CD14-positive monocyte (primary cell): ENCODE measurements at places on chromosomes 5 and 9. TPM values are rescaled to one million over a fixed set of nuclear protein-coding genes. Genes with fewer than 3 reads are reported as not detected.

The DAPK1 gene
- polyA plus RNA-seq = 44.4 TPM

The RNF180 gene
- polyA plus RNA-seq = not detected in 2 replicates

The ADGRD2 gene
- not detected for polyA plus RNA-seq

The AMBP gene
- not detected in 2 replicates for polyA plus RNA-seq

The NUDT12 gene
- polyA plus RNA-seq = 0.08 TPM

The SPATA31D4 gene
- not detected for polyA plus RNA-seq

The DMRT3 gene
- not detected for polyA plus RNA-seq

The GOLM1 gene
- polyA plus RNA-seq = 27.5 TPM

The SPATA31A3 gene
- not detected in 2 replicates for polyA plus RNA-seq

DNA sequence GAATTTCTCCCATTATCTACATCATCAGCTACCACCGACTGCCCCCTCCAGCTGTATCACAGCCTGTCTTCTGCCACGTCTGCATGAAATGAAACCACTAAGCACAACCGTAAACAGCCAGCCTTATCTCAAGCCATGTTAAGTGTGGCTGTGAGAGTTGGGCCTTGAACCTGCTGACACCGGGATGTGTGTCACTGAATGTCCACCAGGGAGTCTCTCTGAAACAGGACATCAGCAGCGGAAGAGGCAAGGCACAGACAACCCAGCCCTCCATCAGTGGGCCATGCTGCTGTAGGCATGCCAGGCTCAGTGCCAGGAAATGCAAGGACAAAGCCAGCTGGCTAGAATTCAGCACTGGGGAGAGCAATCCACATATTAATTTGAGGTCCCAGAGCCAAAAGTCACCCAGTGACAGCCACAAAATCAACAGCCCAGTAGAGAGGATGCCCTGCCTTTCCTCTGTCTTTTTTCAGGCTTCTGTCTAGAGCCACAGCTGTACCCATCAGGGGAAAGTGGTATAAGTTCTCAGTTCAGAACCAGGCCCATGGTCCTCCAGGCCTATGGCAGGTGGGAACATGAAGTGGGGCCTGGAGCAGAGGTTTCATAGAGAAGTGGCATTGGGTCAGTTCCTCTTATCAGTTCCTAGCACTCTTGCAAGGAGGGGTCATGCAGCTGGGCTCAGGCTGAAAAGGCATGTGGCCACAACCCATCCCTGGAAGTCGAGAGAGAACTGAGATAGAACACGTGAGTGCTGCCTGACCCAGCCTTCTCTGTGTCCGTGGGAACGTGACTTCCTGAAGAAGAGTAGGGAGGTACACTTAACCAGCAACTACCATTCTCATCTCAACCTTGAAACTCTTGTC, 199.4 kb downstream of the ESM1 start:
- peak; percentile 74 for DNase-seq
- peaks cover 20% of the 10 kb centered on the region for H3K4me1 ChIP-seq
- no peaks in the 10 kb centered on the region for H3K36me3 ChIP-seq
- H3K27me3 ChIP-seq = no peaks in the 10 kb centered on the region
- peak overlapping the region; percentile 54 for H3K27ac ChIP-seq

DNA sequence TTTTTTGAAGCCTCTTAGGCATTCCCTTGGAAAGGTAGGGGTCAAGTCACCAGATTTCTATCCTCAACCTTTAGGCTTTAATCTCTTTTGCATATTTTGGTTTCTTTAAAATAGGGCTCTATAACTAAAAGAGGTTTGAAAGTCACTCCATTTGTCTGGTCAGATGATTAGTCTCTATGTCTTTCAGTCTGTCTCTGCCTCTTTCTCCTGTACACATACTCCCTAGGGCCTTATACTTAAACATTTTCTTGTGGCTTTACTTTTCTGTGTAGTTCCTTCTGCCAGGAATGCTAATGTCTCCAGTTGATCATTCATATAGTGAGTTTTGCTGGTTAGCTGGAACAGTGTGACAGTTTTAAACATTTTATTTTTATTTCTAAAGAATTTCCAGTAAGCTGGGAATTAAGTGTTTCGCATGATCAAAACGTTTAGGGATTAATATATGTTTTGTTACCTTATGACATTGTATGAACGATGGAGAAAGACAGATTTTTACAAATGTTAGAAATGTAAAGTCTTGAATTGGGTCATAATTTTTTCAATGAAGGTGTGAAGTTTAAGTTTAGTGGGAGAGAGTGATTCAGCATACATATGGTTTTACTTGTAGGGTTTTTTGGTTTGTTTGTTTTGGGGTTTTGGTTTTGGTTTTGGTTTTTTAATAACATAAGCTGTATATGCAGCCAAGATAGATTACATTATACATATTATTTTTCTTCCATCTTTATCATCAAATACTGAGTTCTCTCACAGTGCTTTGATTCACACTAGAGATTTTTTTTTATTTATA, 90.6 kb downstream of the ZCCHC7 start:
- H3K27me3 ChIP-seq = no peaks in the 10 kb centered on the region
- H3K27ac ChIP-seq = no peak overlapping the region
- H3K4me3 ChIP-seq = no peak overlapping the region
- peaks cover 25% of the 10 kb centered on the region for H3K36me3 ChIP-seq
- H3K4me1 ChIP-seq = no peaks in the 10 kb centered on the region
- DNase-seq = no peak

DNA sequence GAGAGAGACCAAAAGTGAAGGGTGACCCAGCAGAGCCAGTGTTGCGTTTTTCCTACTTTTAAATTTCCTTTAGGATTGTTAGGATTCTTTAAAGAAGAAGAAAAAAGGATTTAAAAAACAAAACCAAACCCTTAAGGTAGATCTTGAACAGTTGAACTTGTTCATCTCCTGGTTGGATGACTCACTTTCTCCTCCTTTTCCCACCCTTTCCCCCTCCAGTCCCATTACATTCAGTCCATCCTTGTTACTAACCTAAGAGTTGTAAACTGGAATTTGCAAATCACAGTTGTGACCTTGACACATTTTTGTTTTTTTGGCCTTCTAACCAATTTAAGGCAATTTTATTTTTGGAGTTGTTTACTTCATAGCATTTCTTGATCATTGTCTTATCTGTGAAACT, 289.2 kb downstream of the ARHGAP26 start:
- H3K27me3 ChIP-seq = no peaks in the 10 kb centered on the region
- no peak for DNase-seq
- H3K36me3 ChIP-seq = peaks cover 73% of the 10 kb centered on the region
- H3K4me1 ChIP-seq = peaks cover 33% of the 10 kb centered on the region
- H3K27ac ChIP-seq = no peak overlapping the region
- no peak overlapping the region for H3K4me3 ChIP-seq

GRCh38 chr5:128228521-128228920, 145.0 kb downstream of the SLC12A2 start:
- H3K4me3 ChIP-seq = no peak overlapping the region
- no peaks in the 10 kb centered on the region for H3K36me3 ChIP-seq
- no peaks in the 10 kb centered on the region for H3K4me1 ChIP-seq
- no peaks in the 10 kb centered on the region for H3K27me3 ChIP-seq

GRCh38 chr5:172144291-172144815, 43.7 kb downstream of the STK10 start:
- H3K27me3 ChIP-seq = no peaks in the 10 kb centered on the region
- peaks cover 87% of the 10 kb centered on the region for H3K36me3 ChIP-seq
- peak overlapping the region; percentile 61 for H3K27ac ChIP-seq
- no peak overlapping the region for H3K4me3 ChIP-seq
- H3K4me1 ChIP-seq = peaks cover 8% of the 10 kb centered on the region

- no peak overlapping the region for H3K27ac ChIP-seq
- H3K4me1 ChIP-seq = no peaks in the 10 kb centered on the region
- H3K4me3 ChIP-seq = no peak overlapping the region
- DNase-seq = no peak
- no peaks in the 10 kb centered on the region for H3K36me3 ChIP-seq
Observed at GRCh38 chr5:5165541-5166002, 25.4 kb downstream of the ADAMTS16 start.

DNA sequence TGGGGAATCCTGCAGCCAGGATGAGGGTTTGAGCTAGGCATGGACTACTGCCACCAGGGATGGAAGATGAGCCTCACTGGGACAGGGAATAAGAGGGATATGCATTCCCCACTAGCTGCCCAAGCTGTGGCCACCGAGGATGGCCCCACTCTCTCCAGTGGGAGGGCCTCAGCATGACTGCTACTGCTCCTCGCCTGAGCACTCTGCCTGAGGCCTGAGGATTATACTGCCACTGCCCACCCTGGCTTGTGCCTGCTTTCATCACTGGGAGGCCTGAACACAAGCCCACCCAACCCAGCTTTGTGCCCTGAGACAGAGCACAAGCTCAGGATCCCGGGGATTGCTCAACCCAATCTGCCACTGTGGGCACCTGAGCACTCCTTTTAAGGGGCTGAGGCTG, 425.6 kb downstream of the RASEF start:
- H3K27ac ChIP-seq = no peak overlapping the region
- H3K27me3 ChIP-seq = no peaks in the 10 kb centered on the region
- H3K4me1 ChIP-seq = no peaks in the 10 kb centered on the region
- DNase-seq = no peak
- no peaks in the 10 kb centered on the region for H3K36me3 ChIP-seq

DNA sequence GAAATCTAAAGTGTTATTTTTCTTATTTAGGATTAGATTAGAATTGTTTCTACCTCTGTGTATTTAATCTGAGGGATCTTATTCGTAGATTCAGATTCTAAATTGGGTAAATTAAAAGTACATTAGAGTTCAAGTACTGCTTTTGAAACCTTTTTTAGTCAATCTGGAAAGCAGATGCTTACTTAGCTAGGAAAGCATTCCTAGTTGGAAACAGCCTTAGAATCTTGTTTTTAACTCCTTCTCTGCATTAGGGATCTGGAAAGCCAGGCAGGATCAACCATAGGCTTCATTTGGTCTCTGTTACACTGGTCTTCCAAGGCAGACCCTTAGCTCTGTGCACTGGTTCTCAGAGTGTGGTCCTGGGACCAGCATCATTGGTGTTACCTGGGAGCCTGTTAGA, 247.4 kb downstream of the NR3C1 start:
- no peak overlapping the region for H3K27ac ChIP-seq
- no peaks in the 10 kb centered on the region for H3K27me3 ChIP-seq
- H3K4me3 ChIP-seq = no peak overlapping the region
- H3K4me1 ChIP-seq = peaks cover 13% of the 10 kb centered on the region

DNA sequence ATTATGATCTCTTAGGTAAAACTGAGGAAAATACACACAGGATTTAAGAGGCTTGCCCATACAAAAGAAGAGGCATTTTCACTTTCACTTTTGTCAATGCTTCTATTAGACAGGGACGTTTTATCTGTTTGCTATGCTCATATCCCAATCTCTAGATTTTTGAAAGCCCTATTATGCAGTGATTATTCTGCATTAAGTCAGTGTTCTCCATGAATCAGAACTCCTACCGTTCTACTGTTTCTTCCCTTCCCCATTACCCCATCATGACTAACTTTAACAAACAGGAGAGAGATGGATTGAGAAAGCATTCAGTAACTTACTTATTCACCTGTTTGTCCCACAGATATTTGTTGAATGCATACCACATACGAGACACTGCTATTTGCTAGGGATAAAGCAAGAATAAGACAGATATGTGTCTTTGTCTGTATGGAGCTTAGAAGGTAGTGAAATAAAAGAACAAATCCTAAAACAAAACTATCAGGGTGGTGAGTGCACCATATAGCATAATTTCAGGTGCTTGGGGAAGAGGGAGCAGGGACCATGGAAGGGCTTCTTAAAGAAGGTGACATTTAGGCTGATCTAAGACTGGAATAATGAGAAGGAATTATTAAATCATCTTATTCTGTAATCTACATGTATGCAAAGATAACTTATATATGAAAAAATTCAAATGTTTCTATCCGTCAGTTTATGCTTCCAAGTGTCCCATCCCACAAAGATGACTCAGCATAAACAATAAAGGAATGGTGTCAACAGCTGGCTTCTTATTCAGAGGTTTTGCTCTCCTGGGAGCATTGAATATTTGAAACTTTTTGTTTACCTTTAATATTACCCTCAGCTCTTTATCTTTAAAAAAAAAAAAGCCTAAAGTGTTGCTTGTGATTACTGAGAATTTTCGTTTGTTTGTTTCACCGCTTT, 328.1 kb downstream of the HINT1 start:
- H3K27ac ChIP-seq = no peak overlapping the region
- DNase-seq = no peak
- no peaks in the 10 kb centered on the region for H3K27me3 ChIP-seq
- H3K4me1 ChIP-seq = no peaks in the 10 kb centered on the region

- no peaks in the 10 kb centered on the region for H3K4me1 ChIP-seq
- H3K4me3 ChIP-seq = no peak overlapping the region
- DNase-seq = no peak
- H3K27me3 ChIP-seq = no peaks in the 10 kb centered on the region
- no peaks in the 10 kb centered on the region for H3K36me3 ChIP-seq
Observed at GRCh38 chr5:161165998-161166660, 314.1 kb upstream of the ATP10B start.

- no peak for DNase-seq
- H3K27me3 ChIP-seq = peaks cover 2% of the 10 kb centered on the region
- no peaks in the 10 kb centered on the region for H3K36me3 ChIP-seq
- peak overlapping the region; percentile 63 for H3K4me3 ChIP-seq
- H3K27ac ChIP-seq = no peak overlapping the region
Observed at GRCh38 chr9:132241483-132241839, 79.6 kb downstream of the NTNG2 start.

DNA sequence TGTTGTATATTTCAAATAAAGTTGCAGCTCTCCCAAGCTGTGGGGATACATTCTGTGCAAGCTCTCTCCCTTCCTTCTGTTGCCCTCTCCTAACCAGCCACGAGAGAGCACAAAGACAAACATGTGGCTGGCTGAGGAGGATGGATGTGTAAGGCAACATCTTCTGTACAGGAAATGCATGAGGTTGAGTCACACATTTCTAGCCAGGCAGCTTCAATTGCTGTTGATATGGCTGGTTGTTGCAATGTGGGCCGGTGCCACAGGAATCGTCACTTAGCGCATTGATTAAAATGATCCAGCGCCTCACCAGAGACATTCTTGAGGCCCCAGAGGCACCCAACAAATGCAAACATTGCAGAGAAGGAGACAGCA, 207.1 kb downstream of the ICE1 start:
- no peaks in the 10 kb centered on the region for H3K4me1 ChIP-seq
- H3K27me3 ChIP-seq = no peaks in the 10 kb centered on the region
- DNase-seq = no peak
- no peak overlapping the region for H3K4me3 ChIP-seq

DNA sequence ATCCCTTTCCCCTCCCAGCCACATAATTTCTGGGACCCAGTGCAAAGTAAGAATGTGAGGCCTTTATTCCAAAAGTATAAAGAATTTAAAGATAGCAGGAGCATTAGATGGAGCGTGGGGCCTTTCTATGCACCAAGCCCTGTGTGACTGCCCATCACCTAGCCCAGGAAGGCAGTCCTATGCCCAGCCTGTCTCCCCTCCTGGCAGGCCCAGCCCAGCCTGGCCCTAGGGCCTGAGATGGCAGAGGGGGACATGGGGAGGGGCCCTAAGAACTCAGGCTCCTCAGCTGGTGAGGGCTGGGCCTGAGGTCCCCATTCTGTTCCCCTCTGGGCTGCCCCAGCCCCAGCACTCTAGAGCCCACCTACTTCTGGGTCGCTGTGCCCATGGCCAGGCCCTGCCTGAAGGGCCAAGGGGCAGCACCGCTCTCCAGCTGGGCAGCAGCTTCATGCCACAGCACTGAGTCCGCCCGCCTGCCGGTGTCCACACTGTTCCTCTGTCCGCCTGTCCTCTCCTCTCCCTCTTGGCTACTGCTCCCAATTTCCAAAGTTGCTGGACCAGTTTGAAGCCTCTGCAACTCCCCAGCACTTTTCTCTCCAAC, 995 bp upstream of the SLC23A1 start:
- H3K36me3 ChIP-seq = no peaks in the 10 kb centered on the region
- no peaks in the 10 kb centered on the region for H3K27me3 ChIP-seq
- peaks cover 30% of the 10 kb centered on the region for H3K4me1 ChIP-seq
- no peak overlapping the region for H3K4me3 ChIP-seq
- H3K27ac ChIP-seq = no peak overlapping the region
